Stimulated activated naive CD8-positive, alpha-beta T cell treated with anti-CD3 and anti-CD28 coated beads, Interleukin-15, Interleukin-2, amounts not matched to agents 100 U/mL and 50 U/mL, for 24 hours (primary cell): ENCODE measurements at places on chromosomes 11 and 22.

- DNase-seq: peak; percentile 42
Observed at GRCh38 chr11:7673724-7674434, 579 bp upstream of the CYB5R2 start.

DNA sequence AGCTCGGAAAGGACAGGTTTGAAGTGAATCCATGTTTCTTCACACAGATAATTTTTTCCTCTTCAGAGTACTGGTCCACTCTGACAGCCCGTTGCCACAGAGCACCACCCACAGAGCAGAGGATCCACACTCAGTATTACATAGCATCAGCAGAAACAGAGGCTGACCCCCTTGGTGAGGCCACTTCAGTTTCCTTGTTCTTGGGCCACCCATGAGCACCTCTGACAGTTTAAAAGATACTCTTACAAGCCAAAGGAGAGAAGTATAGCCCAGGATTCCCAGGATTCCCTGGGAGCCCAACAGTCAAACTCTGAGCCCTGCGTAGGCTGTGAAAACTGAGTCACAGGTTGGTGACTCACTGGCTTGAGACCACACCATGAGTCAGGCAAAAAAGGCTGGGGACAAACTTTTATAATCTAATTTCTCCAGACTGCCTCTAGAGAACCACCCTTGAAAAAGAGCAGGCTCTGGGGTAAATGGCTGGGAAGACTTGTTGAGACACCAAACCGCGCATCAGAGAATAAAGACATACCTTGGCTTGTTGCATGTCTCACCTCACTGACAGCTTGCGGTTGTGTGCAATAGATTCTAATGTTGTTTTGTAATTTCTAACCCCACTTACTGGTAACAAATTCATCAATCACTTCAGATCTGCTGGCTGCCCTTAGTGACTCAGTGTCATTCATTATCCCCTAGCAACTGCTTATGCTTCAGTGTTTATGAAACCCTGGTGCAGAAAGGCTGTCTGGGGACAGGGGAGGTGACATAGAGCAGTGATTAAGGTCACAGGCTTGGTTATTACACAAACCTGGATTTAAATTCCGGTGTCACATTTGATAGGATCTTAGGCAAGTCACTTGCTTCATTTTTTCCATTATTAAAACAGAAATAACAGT is 56.9 kb upstream of the PRSS23 start:
- peak; percentile 38 for DNase-seq

DNA sequence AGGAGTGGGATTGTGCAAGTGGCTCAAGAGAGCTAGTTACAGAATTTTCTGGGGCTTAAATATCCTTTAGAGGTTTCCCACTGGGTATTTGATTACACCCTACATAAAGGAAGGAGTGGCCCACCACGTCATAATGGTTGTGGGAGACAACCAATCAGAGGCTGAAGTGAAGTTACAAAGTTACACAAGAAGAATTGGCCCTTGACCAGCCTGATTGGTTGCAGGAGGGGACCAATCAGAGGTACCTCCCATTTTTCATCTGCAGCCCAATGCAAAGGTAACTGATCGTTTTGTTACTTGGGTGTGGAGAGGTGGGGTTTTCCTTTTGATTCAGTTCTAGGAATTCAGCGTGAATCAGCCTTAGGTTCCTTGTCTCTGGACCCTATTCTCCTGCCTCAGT is 430.5 kb upstream of the FAT3 start:
- no peak for DNase-seq

DNA sequence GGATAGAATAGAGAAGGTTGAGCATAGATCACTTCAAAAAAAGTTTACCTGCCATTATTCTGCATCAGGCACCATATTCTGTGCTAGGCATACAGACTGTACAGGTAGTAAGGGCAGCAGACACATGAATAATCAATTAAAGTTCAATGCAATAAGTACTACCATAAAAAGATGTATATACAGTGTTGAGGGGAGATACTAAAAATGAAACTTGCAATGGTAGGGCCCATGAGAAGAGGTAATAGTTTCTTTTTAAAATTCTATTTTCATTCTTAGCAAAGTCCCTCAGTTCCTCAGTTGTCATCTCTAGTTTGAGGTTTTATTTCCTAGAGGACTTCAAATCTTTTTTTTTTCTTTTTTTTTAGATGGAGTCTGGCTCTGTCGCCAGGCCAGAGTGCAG is 819.9 kb downstream of the FAM181B start:
- no peak for DNase-seq

DNA sequence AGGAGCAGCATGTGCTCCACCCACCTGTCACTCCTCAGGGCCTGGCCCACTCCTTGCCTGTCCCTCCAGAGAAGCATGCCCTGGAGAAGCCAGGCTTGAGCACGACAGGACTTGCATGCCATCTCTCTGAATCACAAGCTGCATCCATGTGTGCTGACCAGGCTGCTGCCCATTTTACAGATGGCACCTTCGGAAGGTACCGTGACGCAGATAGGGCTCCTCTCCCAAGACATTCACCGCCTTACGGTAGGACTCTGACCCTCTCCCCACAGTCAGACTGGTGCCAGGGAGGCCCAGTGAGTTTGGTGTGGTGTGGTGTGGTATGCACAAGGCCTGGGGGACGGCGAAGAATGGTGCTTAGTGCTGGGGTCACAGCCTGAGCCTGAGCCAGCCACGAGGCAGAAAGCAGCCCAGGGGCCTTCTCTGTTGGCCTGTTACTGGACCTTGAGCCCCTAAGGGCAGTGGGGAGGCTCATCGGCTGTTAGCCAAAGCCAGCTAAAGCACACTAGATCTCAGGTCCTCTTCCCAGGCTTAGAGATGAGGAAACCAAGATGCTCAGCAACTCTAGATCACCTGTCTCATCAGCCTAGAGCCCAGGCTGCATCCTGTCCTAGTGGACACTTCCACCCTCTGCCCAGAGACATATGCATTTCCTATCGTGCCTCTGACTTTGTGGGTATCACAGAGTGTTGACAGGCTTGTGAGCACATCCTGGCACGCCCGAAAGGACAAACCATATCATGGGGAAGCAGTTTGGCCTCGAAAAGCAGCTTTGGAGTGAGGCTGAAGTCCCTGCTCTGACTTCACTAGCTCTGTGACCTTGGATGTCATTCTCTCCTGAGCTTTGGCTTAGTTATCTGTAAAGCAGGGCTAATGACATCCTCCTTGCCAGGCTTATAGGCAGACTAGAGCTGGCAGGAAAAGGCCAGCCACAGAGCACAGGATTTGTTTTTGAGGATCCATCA is 17.8 kb downstream of the CYB5R2 start:
- no peak for DNase-seq
